ENCODE measurements at places on chromosomes 6 and 20.

DNA sequence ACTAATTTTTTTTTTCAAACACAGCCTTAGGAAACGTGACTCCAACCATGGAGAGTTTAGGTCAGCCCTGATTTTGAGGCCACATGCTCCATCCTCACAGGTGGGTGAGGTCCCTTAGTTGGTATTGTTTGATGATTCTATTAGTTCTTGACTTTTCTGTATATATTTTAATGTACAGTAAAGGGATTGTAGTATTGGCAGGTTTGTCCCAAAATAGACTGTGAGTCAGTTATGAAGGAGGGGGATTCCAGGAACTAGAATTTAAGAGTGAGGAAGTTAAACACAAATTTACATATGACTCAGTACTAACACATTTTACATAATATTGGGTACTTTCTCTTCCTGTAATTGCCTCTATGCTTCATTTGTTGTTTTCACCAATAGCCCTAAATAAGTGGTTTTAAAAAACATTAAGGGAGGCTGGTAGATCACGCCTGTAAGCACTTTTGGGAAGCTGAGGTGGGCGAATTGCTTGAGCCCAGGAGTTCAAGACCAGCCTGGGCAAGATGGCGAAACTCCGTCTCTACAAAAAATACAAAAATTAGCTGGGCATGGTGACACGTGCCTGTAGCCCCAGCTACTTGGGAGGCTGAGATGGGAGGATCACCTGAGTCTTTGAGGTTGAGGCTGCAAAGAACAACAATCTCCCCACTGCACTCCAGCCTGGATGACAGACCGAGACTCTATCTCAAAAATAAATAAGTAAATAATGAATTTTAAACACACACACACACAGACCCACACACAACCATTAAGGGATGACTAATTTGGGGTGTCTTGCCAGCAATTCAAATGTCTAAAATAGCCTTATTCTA is 81.8 kb downstream of the SGK1 start:
- DNase-seq, result peak; percentile 35

DNA sequence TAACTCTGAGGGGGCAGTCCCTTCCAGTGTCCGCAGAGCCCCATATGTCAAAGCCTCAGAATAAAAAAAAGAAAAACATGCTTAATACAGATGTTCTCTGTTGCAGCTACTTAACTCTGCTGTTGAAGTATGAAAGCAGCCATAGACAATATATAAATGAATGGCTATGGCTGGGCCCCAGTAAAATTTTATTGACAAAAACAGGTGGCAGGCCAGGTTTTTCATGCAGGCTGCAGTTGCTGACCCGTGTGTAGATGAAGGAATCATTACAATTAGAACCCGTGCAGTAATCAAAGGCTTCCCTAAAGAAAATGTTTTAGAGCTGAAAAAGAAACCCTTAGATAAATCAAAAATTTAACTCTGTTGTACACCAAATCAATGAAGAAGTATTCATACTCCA is 13.0 kb upstream of the RIN2 start:
- DNase-seq, result no peak

DNA sequence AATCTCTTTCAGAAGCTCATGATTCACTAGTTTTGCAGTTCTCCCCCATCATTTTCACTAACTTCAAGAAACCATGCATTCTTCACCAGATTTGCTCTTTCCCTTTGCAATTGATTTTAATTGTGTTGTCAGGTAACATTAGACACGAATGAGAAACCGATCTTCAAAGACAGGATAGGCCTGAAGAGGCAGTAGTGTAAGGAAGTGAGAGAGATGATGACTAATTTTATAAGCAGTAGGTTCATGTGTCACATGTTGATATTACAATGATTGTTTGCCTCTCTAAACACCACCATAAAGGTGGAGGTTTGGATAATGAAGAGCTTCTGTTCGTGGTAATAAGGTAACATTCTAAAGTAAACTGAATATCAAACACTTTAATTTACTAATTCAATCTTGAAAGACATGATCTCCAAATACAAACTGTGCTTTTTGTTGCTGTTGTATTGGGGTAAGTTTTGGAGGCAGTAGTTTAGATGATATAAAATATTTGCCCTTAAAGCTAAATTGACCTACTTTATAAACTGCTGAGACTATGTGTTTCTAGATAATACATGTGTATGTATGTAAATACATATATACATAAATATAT is 207.2 kb downstream of the PHACTR1 start:
- DNase-seq, result no peak

- peak; percentile 76 for DNase-seq
These were observed 68.7 kb upstream of the MYL9 start for GRCh38 chr20:36472637-36473090.

DNA sequence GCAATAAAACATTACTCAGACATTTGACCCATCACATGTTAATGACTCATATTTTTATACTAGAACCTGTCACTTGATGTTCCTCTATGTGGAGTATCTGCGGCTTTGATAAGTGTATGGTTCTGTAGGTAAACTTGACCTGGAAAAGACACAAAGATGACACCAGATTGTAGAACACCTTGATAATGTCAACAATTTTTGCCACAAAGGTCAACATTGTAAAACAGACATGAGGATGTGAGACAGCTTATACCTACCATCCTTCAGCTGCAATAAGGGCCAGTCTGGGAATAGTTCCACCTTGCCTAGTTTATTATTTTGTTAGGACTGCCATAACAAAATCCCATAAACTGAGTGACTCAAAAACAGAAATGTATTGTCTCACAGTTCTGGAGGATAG is 202.4 kb downstream of the LMBRD1 start:
- no peak for DNase-seq

DNA sequence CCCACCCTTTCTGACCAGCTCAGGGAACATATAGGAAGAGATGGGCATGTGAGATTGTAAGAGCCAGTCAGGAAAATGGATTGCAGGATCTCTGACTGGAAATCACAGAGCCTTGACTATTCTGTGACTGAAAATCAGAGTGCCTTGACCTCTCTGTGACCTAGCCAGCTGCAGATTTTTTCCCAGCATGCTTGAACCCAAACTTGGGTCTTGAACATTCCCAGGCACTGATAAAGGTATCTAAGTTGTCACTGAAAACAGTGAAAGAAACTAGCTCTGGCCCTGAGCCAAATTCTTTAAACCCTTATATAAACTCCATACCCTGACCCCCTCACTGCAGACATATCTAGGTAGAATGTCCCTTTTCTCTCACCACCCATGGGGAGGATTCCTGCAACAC is 2.3 kb upstream of the ZNF165 start:
- DNase-seq, result peak; percentile 2

DNA sequence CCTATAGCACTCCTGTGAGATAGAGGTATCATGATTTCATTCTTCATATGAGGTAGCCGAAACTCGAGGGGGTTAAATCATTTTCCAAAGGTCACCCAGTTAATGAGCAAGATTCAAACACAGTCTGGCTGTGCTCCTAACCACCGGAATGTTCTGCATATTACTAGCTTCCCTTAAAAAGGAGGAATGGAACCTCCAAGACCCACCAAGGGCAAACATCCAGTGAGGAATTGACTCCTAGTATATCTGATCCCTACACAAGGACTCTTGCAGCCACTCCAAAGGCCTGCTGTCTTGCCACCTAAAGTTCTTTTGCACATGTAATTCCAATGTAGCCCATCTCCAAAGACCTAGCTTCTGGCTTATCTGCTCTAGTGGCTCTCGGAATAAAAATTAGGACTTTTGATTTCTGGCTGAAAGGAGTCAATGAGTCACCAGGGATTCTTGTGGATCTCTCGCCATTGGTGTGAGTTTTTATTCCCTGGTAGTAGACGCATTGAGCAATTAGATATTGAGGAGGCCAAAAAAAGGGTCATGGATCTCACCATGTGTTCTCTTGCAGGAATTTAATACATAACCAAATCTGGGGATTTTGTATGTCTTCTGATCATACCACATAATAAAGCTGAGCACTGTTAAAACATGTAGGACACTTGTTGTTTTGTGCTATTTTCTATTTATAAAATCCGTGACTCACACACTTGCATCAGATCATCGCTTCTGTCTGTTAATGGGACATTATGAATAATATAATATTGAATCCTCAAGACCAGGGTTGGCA is 9.1 kb downstream of the BCAS1 start:
- DNase-seq, result no peak
